ENCODE measurements at places on chromosomes 16 and 17.

DNA sequence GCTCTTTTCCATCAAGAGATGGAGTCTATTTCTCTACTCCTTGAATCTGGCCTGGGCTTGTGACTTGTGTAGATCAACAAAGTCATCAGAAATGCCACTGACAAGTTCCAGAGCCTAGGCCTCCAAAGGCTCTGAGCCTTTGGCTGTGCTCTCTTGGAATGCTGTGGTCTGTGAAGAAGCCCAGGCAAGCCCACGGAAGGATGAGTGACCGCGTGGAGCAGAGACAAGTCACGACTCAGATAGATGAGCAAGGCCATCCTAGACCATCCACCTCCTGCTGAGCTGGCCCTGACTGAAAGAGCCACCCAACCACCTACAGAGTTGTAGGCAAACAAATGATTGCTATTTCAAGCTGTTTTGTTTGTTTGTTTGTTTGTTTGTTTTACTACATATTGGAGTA lies 11.6 kb upstream of the ICAM2 start:
- H3K4me1 ChIP-seq: peaks cover 3% of the 10 kb centered on the region
- H3K4me3 ChIP-seq: no peak overlapping the region
- H3K36me3 ChIP-seq: no peaks in the 10 kb centered on the region
- no peak for DNase-seq
- no peaks in the 10 kb centered on the region for H3K27me3 ChIP-seq

DNA sequence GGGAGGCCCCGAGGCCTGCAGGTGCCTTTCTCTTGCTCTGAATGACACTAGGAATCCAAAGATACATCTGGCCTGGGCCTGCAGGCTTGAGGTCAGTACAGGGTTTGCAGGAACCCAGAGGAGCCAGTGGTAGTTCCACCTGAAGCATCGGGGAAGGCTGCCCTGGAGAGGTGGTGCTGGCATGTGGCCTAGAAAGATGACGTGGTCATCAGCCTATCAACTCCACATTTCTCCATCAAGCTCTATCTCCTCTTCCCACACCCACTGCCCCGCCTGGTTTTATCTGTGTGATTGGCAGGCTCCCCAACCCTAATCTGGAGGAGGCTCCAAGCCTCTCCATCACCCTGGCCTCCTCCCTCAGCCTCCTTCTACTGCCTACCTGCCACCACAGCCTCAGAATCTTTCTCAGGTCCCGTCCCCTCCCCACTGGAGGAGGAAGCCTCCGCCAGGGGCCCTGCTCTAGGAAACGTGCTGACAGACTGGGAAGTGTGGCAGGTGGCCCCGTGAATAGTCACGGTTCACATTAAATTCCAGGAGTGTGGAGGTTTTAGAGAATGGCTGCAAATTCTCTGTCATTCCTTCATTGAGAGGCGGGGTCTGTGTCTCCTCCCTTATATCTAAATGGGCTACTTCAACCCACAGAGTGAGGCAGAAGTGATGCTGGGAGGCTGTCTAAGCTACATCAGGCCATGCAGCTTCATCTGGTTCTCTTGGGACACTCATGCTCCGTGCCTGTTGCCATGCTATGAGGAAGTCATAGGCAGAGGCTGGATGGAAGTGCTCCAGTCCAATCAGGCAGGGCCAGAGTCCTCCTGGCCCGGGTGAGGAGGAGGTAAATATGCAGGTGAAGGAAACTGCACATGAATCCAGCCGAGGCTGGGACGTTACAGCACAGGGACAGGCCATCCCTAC lies 11.4 kb upstream of the MAP2K3 start:
- no peak overlapping the region for H3K4me3 ChIP-seq
- H3K27ac ChIP-seq: no peak overlapping the region
- peaks cover 23% of the 10 kb centered on the region for H3K4me1 ChIP-seq
- DNase-seq: no peak

DNA sequence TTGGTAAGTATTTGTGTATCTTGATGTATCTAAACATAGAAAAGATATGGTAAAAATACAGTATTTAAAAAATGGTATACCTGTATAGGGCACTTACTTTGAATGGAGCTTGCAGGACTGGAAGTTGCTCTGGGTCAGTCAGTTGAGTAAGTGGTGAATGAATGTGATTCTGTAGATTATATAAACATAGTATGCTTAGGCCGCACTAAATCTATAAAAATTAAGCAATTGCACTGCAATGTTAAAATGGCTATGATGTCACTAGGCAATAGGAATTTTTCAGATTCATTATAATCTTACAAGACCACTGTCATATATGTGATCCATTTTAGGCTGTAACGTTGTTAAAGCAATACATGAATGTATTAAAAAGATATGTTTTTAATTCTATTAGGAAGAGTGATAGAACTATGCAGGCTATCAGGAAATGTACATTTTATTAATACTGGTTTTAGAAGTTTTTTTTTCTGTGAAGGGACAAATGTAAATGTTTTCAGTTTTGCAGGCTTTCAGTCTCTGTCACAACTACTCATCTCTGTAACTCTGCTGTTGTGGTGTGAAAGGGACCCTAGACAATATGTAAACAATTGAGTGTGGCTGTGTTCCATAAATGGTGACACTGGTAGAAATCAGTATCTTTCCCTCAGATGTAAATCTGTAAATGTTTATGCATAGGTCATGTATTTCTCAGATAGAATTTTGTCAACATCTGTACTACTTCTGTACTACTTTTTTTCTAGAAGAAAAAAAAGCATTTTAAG lies 10.5 kb downstream of the CBFB start:
- H3K4me1 ChIP-seq: no peaks in the 10 kb centered on the region
- H3K27ac ChIP-seq: no peak overlapping the region
- no peaks in the 10 kb centered on the region for H3K27me3 ChIP-seq
- H3K36me3 ChIP-seq: peaks cover 26% of the 10 kb centered on the region

- no peak overlapping the region for H3K27ac ChIP-seq
- H3K4me1 ChIP-seq: no peaks in the 10 kb centered on the region
- H3K36me3 ChIP-seq: no peaks in the 10 kb centered on the region
- peak; percentile 59 for DNase-seq
- H3K27me3 ChIP-seq: no peaks in the 10 kb centered on the region
Observed at GRCh38 chr16:67672739-67673662, 6.4 kb downstream of the C16orf86 start.

- DNase-seq: no peak
- H3K27ac ChIP-seq: no peak overlapping the region
- H3K4me1 ChIP-seq: no peaks in the 10 kb centered on the region
- H3K4me3 ChIP-seq: no peak overlapping the region
- H3K27me3 ChIP-seq: no peaks in the 10 kb centered on the region
Observed at GRCh38 chr16:86322283-86322682, 188.0 kb upstream of the FOXF1 start.

- H3K27me3 ChIP-seq: no peaks in the 10 kb centered on the region
- peak overlapping the region; percentile 83 for H3K27ac ChIP-seq
- DNase-seq: peak; percentile 82
- H3K4me1 ChIP-seq: peaks cover 18% of the 10 kb centered on the region
- H3K36me3 ChIP-seq: no peaks in the 10 kb centered on the region
Observed at GRCh38 chr16:4624827-4625559, 367 bp downstream of the MGRN1 start.

GRCh38 chr16:81321536-81321935 lies 6.8 kb downstream of the GAN start:
- H3K27ac ChIP-seq: no peak overlapping the region
- no peak overlapping the region for H3K4me3 ChIP-seq
- H3K4me1 ChIP-seq: no peaks in the 10 kb centered on the region
- no peak for DNase-seq

DNA sequence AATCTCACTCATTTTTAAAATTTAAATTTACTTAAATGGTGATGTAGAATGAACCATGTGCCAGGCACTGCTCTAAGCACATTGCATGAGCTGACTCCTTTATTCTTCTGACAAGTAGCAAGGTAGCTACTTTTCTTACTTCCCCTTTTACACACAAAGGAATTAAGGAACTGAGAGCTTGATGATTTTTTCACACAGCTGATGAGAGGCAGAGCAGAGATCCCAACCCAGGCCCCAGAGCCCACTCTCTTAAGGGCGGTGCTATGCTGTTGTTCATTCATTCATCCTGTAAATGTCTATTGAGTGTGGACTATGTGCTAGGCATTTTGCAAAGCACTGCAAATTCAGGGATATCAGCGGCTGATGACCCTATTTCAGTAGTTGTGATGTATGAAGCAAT lies 17.9 kb downstream of the SEC14L5 start:
- no peak overlapping the region for H3K27ac ChIP-seq
- no peak overlapping the region for H3K4me3 ChIP-seq
- no peaks in the 10 kb centered on the region for H3K36me3 ChIP-seq
- DNase-seq: no peak
- H3K27me3 ChIP-seq: no peaks in the 10 kb centered on the region

- H3K27me3 ChIP-seq: no peaks in the 10 kb centered on the region
- no peak overlapping the region for H3K4me3 ChIP-seq
Observed at GRCh38 chr17:81459224-81459623, 53.4 kb downstream of the ACTG1 start.

GRCh38 chr16:81121474-81121990 lies 25.3 kb upstream of the GCSH start:
- H3K27me3 ChIP-seq: no peaks in the 10 kb centered on the region
- no peaks in the 10 kb centered on the region for H3K4me1 ChIP-seq
- no peak overlapping the region for H3K27ac ChIP-seq
- no peaks in the 10 kb centered on the region for H3K36me3 ChIP-seq
- no peak for DNase-seq

DNA sequence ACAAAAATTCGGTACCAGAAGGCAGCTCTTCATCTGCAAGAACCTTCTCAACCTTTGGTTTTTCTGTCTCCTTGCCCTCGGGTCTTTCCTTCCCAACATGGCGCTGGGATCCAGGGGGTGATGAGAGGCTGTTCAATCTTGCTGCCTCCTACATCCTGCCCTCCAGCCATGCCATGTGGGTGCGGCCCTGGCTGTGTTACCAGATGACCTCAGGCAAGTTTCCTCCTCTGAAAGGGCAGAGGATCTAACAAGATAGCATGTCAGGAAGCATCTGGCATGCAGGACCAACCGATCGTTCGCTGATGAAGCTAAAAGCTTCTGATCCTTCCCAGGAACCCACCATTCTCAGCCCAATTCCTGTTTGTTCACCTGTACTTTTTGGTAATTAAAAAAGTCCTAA lies 36.8 kb upstream of the BCAR1 start:
- no peak for DNase-seq
- H3K36me3 ChIP-seq: peaks cover 19% of the 10 kb centered on the region
- peaks cover 18% of the 10 kb centered on the region for H3K4me1 ChIP-seq
- H3K27me3 ChIP-seq: no peaks in the 10 kb centered on the region
- no peak overlapping the region for H3K4me3 ChIP-seq
- H3K27ac ChIP-seq: no peak overlapping the region

DNA sequence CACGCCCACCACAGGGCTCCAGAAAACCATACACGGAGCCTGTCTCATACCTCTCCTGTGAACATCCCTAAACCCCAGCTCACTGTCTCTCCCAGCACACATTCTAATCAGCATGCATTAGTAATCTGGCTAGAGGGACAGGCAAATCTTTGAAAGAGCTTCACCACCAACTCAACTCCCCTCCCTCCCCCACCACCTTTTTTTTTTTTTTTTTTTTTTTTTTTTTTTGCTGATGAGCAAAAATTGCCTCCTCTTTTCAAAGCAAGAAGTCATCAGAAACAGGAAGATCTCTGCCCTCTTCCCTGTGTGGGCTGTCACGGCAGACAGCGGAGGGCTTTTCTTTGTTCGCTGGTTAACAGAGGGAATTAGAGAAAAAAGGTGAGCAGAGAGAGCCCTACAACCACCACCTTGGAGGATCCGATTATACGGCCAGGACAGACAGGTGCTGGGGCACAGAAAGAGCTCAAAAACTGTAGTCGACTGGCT lies 19.9 kb downstream of the GAS7 start:
- DNase-seq: no peak
- no peak overlapping the region for H3K4me3 ChIP-seq
- no peak overlapping the region for H3K27ac ChIP-seq
- H3K27me3 ChIP-seq: no peaks in the 10 kb centered on the region

DNA sequence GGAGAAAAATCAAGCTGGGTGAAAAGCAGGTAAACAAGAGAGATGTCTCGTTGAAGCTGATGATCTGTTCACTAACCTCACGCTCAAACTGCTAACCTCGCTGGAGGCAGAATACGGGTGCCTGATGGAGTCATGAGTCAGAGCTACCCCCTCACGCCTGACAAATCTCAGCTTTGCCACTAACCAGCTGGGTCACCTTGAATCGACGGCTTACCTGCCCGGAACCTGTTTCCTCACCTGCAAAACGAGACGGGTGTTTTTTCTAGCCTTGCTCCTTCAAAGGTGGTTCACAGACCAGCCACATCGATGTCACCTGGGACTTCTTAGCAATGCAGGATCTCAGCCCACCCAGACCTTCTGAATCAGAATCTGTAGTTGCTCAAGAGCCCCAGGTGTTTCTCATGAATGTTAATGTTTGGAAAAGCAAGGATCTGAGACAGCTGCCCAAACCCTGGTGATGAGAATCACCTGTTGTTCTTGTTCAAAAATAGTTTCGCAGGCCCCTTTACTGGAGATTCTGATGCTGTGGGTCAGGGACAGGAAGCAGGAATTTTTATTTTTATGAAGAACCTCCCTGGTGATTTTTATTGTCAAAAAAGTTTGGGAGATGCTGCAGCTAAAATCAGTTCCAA lies 56.9 kb downstream of the MARCHF10 start:
- H3K36me3 ChIP-seq: no peaks in the 10 kb centered on the region
- no peaks in the 10 kb centered on the region for H3K27me3 ChIP-seq
- DNase-seq: no peak
- no peak overlapping the region for H3K4me3 ChIP-seq

GRCh38 chr17:57471868-57472368 lies 215.6 kb downstream of the MSI2 start:
- H3K27ac ChIP-seq: no peak overlapping the region
- H3K4me1 ChIP-seq: no peaks in the 10 kb centered on the region
- H3K36me3 ChIP-seq: no peaks in the 10 kb centered on the region
- DNase-seq: no peak

- no peak overlapping the region for H3K4me3 ChIP-seq
- peaks cover 4% of the 10 kb centered on the region for H3K4me1 ChIP-seq
- peaks cover 6% of the 10 kb centered on the region for H3K27me3 ChIP-seq
- DNase-seq: no peak
- peaks cover 15% of the 10 kb centered on the region for H3K36me3 ChIP-seq
- no peak overlapping the region for H3K27ac ChIP-seq
Observed at GRCh38 chr16:1985466-1986150, 1.6 kb downstream of the GFER start.

GRCh38 chr17:75096082-75096625 lies 8.4 kb downstream of the SLC16A5 start:
- no peak overlapping the region for H3K27ac ChIP-seq
- H3K27me3 ChIP-seq: no peaks in the 10 kb centered on the region
- DNase-seq: no peak
- peaks cover 20% of the 10 kb centered on the region for H3K36me3 ChIP-seq
- H3K4me1 ChIP-seq: no peaks in the 10 kb centered on the region

Data from naive thymus-derived CD4-positive, alpha-beta T cell (primary cell).